Stimulated activated CD4-positive, alpha-beta T cell treated with anti-CD3 and anti-CD28 coated beads, Interleukin-1b, Interleukin-23, amount 100 ng/mL, for 4 hours (primary cell): ENCODE measurements at places on chromosomes 4 and X.

DNA sequence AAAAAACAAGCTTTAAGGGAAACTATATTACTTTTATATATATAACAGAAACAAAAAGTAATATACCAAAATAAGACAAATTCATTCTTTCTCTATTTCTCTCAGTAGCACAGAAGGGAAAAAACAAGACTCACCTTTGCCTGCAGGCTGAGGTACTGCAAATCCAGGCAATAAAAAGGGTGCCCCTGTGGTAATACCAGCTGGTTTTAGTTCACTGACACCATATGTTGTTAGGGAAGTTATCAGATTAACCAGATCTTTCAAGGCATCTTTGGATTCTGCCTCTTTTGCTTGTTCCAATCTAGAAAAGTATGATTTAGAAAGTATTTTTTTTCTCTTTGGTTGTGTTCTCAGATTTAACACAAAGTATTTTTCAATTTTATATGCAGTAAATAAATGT, 139.8 kb downstream of the WDFY3 start:
- no peak for DNase-seq

DNA sequence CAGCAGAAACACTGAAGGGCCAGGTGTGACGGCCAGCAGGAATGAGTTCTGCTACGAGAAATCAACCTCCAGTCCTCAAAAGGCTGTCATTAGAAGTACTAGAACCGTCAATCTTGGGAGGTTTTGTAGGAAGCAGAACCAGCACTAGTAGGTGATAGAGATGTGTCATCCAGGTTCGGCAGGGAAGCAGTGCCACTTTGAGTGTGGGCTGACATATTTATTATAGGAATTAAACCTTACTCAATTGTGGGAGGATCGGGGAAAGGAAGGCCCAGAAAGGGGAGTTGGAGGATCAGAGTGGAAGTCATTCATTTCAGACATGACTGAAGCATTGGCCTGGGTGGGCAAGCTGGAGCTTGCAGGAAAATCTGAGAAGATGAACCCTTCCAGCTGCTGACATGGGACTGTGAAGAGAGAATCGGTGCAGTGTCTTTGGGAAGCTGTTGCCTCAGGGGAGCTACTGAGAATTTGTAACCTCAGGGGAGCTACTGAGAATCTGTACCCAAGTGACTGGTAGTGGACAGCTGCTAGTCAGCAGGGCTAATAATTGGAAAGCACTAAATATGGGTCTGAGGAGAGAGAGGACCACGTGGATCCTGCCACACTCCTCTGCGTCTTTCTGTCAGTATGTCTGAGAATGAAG, 177.4 kb downstream of the SPRY1 start:
- no peak for DNase-seq

DNA sequence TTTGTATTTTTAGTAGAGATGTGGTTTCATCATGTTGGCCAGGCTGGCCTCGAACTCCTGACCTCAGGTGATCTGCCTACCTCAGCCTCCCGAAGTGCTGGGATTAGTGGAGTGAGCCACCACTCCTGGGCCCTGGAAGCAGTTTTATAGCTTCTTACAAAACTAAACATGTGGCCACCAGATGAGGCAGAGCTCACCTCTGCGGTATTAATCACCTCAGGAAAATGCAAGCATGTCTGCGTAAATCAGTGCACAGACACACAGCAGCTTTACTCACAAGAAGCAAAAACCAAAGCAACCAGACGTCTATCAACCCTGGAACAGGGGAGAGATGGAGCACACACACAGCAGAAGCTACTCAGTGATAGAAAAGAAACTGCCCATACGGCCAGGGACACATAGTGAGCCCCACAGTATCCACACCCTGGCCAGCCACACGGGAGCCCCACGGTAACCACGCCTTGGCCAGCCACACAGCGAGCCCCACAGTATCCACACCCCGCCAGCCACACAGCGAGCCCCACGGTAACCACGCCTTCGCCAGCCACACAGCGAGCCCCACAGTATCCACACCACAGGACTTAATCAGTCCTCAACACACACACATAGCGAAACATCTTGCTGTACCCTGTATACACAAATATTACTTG, 30.2 kb downstream of the PPP2R3B start:
- no peak for DNase-seq

DNA sequence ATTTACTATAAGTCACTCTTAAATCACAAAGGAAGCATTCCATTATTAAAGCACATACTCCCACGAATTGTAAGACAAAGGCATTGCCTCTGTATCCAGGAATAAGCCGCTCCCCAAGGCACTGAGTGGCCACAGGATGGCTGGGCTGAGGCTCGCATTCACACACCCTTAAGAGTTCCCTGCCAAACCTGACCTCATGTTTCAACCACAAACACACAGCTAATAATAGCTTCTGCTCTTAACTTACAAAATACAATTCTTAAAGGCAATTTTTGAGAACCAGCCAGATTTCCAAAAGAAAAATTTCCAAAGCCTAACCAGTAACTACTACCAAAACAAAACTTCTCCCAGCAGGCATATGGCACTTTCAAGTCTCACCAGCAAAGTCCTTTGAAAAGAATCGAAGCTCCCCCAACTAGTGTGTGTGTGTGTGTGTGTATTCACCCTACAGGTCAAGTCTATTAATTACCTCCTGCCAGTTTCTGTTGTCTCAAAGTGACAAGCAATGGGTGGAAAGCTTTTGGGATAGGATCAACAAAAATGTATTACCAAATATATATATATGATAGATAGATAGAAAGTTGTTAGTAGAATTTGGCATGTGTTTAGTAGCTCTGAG, 36.0 kb downstream of the ARHGAP6 start:
- DNase-seq, result no peak

DNA sequence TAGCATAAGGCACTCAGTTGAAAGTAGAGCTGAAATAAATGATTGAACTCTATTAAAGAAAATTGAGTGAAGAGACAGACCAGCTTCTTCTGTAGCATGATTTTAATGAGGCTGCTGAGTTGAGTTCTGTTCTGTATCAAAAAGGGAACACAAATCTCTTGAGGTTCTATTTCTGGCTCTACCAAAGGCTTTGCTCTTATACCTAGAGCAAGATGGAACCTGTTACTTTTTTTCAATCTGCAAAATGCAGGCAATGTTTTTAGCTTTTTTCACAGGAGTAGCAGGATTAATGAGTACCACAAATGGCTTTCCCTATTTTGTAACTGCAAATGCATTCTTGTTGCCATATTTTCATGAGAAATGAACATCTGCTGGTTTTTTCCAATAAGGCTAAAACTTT, 4.2 kb upstream of the ERVMER34-1 start:
- no peak for DNase-seq

GRCh38 chr4:170087163-170087700, 2.5 kb downstream of the AADAT start:
- DNase-seq, result no peak

- no peak for DNase-seq
Measured at GRCh38 chr4:128107766-128108165, 46.7 kb downstream of the LARP1B start.

- no peak for DNase-seq
Measured at GRCh38 chr4:158863296-158863695, 94.5 kb downstream of the FNIP2 start.

GRCh38 chr4:48307528-48307927, 33.8 kb upstream of the SLAIN2 start:
- no peak for DNase-seq

GRCh38 chr4:38396845-38397547, 267.0 kb upstream of the KLF3 start:
- DNase-seq, result no peak

GRCh38 chr4:72631296-72631695, 62.3 kb upstream of the ADAMTS3 start:
- no peak for DNase-seq

DNA sequence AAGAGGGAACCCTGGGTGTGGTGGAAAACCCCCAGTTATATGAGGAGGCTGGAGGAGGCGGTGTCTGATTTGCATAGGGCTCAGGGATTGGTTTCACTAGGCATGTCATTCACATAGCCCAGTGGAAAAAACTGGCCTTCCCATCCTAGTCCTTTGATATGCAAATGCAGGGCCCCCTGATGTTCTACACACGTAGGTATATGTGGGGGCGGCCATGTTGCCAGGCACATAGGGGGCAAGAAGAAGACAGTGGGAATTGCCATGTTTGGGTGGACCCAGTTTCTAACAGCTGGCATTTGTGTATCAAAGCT, 34.0 kb upstream of the ENPP6 start:
- no peak for DNase-seq

DNA sequence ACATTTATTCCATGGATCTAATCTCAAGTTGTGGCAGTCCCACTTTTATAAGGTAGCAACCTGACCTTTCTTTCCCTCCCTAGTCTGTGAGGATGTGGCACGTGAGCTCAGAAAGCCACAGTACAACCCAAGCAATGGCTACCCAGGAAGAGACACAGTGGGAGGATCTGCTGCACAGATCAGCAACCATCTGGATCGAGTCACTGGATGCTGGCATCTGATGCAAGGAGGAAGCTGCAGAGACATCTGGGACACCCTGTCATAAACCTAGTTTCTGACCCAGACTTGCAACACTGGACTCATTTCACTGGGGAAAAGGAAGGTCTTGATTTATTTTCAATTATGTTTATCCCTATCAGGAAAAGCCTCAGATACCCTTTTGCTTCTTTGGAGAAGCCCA, 327.1 kb downstream of the PAPSS1 start:
- no peak for DNase-seq

DNA sequence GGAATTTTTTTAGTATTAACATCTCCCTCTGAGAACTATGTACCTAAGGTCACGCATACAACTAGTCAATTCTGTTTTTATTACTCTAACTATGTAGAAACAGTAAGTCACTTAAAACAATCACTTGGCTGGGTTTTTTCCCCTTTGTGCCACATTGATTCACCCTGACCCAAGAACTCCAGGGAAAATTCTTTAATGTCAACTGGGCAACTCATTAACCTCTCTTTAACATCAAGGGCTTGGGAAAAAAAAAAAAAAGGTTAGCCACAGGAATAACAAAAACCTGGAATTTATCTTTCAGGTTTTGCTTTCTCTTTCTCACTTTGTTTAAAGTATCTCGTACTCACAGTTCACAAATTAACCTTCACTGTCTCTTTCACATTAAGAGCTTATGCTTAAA, 8.1 kb downstream of the RPL9 start:
- DNase-seq, result no peak

DNA sequence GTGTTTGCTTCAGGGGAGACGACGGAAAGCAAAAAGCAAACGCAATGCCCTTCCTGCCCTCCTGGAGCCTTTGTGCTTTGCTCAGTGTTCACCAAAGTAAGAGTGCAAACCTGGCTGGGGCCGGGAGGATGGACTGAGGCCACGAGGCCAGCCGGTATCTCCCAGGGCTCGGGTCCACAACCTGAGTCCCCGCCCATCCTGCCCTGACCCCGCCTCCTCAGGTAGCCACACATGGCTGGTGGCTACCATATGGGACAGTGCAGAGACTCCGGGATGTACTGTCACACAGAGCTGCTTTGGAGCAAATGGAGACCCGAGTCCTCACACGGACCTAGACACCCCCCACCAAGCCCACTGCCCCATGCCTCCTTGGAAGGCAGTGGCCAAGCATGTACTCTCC, 4.8 kb downstream of the ATP2B3 start:
- no peak for DNase-seq

DNA sequence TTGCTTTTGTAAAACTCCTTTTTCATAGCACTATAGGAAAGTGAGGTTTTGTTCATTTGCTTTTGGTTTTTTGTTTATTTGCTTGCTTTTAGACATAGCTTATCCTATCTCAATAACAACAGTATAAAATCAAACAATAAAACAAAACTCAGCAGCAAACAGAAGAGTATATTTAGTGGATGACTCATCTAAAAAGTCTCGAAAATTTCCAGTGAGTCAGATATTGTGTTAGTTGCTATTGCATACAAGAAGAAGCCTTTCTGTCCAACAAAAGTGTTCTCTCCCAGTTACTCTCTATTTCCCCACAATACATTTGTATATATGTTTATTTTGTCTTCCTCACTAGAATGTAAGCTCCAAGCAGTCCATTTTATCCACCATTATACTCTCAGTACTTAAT, 36.0 kb upstream of the NPNT start:
- DNase-seq, result no peak

DNA sequence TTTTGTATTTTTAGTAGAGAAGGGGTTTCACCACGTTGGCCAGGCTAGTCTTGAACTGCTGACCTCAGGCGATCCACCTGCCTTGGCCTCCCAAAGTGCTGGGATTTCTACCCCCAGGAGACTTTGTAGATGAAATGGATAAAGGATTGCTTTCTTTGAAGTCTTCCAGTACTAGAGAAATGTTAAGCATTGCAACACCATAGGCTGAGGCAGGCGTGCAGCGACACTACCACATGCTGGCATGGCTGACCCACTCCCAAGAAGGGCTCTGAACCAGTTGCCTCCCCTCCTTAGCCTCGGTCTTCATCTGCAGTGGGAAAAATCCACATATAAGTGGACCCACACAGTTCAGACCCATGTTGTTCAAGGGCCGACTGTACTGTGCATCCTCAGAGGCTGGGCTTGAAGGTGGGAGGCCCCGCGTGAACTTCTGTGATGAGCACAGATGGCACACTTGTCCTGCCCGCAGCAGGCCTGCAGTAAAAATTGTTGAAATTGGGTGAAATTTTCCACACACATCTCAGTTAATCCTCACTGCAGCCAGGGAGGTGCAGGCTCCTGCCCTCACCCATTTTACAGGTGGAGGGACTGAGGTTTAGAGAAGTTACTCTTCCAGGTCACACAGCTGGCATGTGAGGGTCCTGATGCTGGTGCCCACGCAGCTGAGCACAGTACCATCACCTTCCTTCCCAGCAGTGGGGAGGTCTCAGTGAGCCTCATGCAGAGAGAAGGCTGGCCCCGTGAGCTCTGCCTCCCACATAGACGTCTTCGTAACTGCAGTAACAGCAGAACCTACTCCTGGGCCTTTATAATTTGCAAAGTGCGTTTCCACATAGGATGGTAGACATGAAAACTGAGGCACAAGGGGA, 35.5 kb downstream of the HTRA3 start:
- no peak for DNase-seq

DNA sequence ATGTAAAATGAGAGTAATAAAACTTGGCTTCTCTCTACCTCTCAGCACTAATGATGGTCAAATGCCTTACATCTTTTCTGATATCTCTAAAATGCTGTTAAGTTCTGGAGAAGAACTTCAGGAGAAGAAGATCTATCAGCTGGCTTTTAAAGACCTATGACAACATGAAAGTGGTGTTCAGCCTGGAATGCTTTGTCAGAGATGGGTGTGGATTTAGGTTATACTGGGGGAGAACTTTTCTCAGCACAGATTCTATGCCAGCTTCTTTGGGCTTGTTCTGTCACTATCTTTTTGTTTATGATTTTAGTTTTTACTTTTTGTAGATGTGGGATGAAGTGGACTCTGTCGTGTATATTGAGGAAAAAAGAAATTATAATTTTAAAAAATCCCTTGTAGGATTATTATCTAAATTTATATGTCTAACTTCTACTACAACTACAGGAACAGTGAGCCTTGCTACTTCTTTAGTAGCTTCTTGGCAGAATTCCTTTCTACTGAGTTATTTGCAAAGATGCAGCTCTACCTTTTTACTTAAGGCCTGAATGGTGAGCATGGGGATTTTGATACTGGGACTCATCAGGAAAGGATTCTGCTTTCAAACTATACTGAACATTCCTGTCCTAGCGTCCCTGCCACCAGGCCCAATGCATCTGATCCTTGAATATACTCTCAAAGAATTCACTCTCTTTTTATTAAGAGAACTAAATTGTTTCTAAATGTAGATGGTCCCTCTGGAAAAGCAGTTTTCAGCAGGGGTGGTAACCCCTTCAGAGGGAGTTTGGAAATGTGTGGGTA, 19.6 kb downstream of the CYP2U1 start:
- DNase-seq, result no peak
